GM23338 (cell line): ENCODE measurements at places on chromosomes 6 and 20. TPM values are rescaled to one million over a fixed set of nuclear protein-coding genes. Genes with fewer than 3 reads are reported as not detected.
A peak's percentile ranks its signal among the peaks of the same experiment; 100 is the strongest.

GRCh38 chr20:23782366-23782983 lies 31.7 kb upstream of the CST1 start:
- no peaks in the 10 kb centered on the region for H3K36me3 ChIP-seq
- peak; percentile 79 for DNase-seq
- H3K4me3 ChIP-seq, result no peak overlapping the region
- H3K27ac ChIP-seq, result no peak overlapping the region
- no peaks in the 10 kb centered on the region for H3K4me1 ChIP-seq

Gene FAM217A
- total RNA-seq, result not detected in 2 replicates

Gene TTK
- 78.5 and 79.6 TPM in 2 replicates for total RNA-seq

Gene NOTCH4
- total RNA-seq, result 2.8 and 3.5 TPM in 2 replicates

Gene PRDM13
- 0.10 and 0.27 TPM in 2 replicates for total RNA-seq

DNA sequence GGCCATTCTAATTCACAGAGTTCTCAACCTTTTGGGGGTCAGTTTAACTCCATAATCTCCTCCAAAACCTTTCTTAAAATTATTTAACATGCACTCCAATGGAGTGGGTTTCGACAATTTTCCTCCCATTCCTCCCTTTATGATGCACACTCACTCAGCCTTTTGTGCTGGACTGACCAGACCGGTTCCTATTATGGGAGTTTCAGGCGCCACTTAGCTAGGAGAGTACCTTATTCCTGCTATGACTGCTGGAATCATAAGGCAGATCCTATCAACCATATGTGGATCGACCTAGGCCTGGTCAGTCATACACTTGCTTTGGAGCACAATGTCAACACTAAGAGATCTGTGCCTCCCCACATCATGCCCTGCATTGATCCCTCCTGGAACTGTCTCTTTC lies 63.9 kb upstream of the MOCS1 start:
- H3K4me1 ChIP-seq, result no peaks in the 10 kb centered on the region
- DNase-seq, result no peak
- H3K27ac ChIP-seq, result no peak overlapping the region
- H3K36me3 ChIP-seq, result no peaks in the 10 kb centered on the region; the same call in 1 of the 2 replicates

GRCh38 chr6:131615275-131615674 lies 12.8 kb downstream of the MED23 start:
- no peak overlapping the region for H3K27ac ChIP-seq
- no peak overlapping the region for H3K4me3 ChIP-seq
- DNase-seq, result no peak
- H3K4me1 ChIP-seq, result no peaks in the 10 kb centered on the region

GRCh38 chr6:21559238-21559637 lies 34.3 kb upstream of the SOX4 start:
- no peak overlapping the region for H3K4me3 ChIP-seq
- H3K4me1 ChIP-seq, result no peaks in the 10 kb centered on the region
- H3K27me3 ChIP-seq, result no peaks in the 10 kb centered on the region
- no peak overlapping the region for H3K27ac ChIP-seq
- no peaks in the 10 kb centered on the region for H3K36me3 ChIP-seq
- DNase-seq, result no peak

Gene VSTM2L
- total RNA-seq, result 0.43 and 1.9 TPM in 2 replicates

DNA sequence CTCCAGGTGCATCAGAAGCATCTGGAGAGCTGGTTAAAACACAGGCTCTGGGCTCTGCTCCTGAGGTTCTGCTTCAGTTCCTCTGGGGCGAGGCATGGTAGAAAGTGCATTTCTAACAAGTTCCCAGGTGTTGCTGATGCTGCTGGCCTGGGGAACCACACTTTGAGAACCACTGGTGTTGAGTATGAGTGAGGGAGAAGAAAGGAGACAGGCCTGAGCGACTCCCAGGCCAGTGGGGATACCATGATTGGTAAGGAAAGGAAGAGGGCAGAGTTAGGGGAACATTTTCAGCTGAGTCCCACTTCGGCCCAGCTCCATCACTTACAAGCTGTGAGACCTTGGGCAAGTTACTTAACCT lies 36.8 kb downstream of the KIAA1755 start:
- H3K27me3 ChIP-seq, result no peaks in the 10 kb centered on the region
- no peak overlapping the region for H3K27ac ChIP-seq
- H3K36me3 ChIP-seq, result no peaks in the 10 kb centered on the region
- H3K4me1 ChIP-seq, result no peaks in the 10 kb centered on the region
- H3K4me3 ChIP-seq, result no peak overlapping the region

- DNase-seq, result peak; percentile 91
- H3K27me3 ChIP-seq, result no peaks in the 10 kb centered on the region
- no peak overlapping the region for H3K27ac ChIP-seq
Observed at GRCh38 chr20:53157443-53158408, 185.6 kb downstream of the TSHZ2 start.

Gene BPIFA1
- not detected in 2 replicates for total RNA-seq

Gene TSPO2
- total RNA-seq, result not detected in 2 replicates

Gene CLDN20
- not detected in 2 replicates for total RNA-seq

Gene RALY
- 161 and 167 TPM in 2 replicates for total RNA-seq

DNA sequence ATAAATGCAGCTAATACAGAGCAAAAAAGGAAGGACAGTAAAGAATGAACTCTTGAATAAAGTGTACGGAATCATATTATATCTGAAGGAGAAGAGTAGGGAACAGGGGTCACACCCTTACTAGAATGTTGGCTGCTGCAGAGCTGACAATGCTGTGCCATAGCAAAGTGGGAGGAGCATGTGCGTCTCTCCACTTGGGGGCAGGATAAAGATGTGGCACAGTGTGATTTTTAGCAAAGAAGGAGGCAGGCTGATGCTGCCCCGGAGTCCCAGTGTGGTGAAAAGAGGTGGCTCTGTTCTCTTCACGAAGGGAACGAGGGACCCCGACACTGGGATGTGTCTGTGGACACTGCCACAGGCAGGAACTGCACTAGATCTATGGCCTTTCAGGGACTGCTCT lies 67.5 kb downstream of the INSM1 start:
- DNase-seq, result peak; percentile 48
- no peak overlapping the region for H3K4me3 ChIP-seq
- H3K36me3 ChIP-seq, result no peaks in the 10 kb centered on the region
- no peaks in the 10 kb centered on the region for H3K27me3 ChIP-seq

Gene HRH3
- 2.9 and 5.2 TPM in 2 replicates for total RNA-seq

GRCh38 chr6:105872249-105872648 lies 213.9 kb upstream of the PRDM1 start:
- no peak overlapping the region for H3K4me3 ChIP-seq
- H3K4me1 ChIP-seq, result peaks cover 15% of the 10 kb centered on the region; the same call in 1 of the 2 replicates
- no peak for DNase-seq
- H3K27ac ChIP-seq, result no peak overlapping the region
- H3K27me3 ChIP-seq, result no peaks in the 10 kb centered on the region
- no peaks in the 10 kb centered on the region for H3K36me3 ChIP-seq

- H3K36me3 ChIP-seq, result no peaks in the 10 kb centered on the region
- no peak overlapping the region for H3K4me3 ChIP-seq
- H3K4me1 ChIP-seq, result peaks cover 11% of the 10 kb centered on the region
- no peak overlapping the region for H3K27ac ChIP-seq
- H3K27me3 ChIP-seq, result no peaks in the 10 kb centered on the region
Observed at GRCh38 chr6:107735906-107736635, 88.0 kb downstream of the SCML4 start.

GRCh38 chr6:121780325-121781321 lies 345.2 kb downstream of the GJA1 start:
- no peaks in the 10 kb centered on the region for H3K27me3 ChIP-seq
- no peak overlapping the region for H3K27ac ChIP-seq
- no peak for DNase-seq
- no peaks in the 10 kb centered on the region for H3K36me3 ChIP-seq

DNA sequence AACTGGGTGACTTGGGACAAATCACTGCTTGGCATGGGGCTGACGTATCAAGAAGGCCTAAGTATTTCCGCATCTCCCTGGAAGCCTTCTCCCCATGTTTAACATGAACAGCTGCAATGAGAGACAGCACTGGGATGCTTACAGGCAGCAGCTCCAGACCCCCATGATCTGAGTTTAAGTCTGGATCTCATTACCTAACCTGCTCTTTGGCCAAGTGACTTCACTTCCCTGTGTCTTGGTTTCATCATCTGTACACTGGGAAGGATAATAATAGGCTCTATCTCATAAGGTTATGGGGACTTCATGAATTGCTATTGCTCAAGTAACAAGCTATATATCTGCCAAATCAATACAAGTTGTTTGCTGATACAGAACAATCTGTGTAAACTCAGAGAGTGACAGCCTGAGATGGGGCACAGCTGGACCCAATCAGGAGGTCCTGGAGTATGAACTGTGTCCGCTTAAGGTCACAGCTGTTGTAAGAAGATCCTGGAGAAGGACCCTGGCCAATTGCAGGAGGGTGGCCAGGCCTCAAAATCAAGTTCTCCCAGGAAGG lies 56.0 kb downstream of the TGM2 start:
- DNase-seq, result no peak
- H3K36me3 ChIP-seq, result no peaks in the 10 kb centered on the region
- no peaks in the 10 kb centered on the region for H3K4me1 ChIP-seq

- H3K36me3 ChIP-seq, result no peaks in the 10 kb centered on the region
- no peak for DNase-seq
- H3K27ac ChIP-seq, result no peak overlapping the region
- H3K4me3 ChIP-seq, result no peak overlapping the region
- peaks cover 1% of the 10 kb centered on the region; the same call in 1 of the 2 replicates for H3K4me1 ChIP-seq
Observed at GRCh38 chr6:16727996-16728395, 33.3 kb downstream of the ATXN1 start.

DNA sequence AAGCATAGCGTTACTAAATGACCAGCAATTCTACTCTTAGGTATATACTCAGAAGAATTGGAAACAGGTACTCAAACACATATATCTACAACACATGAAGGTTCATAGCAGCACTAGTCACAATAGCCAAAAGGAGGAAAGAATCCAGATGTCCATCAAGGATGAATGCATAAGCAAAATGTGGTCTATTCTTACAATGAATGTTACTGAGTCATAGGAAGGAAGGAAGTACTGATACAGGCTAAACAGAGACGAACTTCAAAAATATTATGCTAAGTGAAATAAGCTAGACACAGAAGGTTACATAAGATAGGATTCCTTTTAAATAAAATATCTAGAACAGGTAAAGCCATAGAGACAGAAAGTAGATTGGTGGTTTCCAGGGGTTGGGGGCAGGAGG lies 93.5 kb downstream of the MAP3K7 start:
- no peaks in the 10 kb centered on the region for H3K36me3 ChIP-seq
- H3K27me3 ChIP-seq, result no peaks in the 10 kb centered on the region
- H3K4me1 ChIP-seq, result peaks cover 36% of the 10 kb centered on the region
- DNase-seq, result no peak
- no peak overlapping the region for H3K4me3 ChIP-seq

Gene COL9A1
- total RNA-seq, result 14.1 and 20.3 TPM in 2 replicates

GRCh38 chr6:43120944-43121913 lies 45.1 kb downstream of the PTK7 start:
- peaks cover 10% of the 10 kb centered on the region for H3K4me1 ChIP-seq
- H3K27me3 ChIP-seq, result no peaks in the 10 kb centered on the region
- H3K4me3 ChIP-seq, result no peak overlapping the region
- H3K27ac ChIP-seq, result 0 out of 2 replicates have a peak overlapping the region, but pooled peaks have one; percentile 39

DNA sequence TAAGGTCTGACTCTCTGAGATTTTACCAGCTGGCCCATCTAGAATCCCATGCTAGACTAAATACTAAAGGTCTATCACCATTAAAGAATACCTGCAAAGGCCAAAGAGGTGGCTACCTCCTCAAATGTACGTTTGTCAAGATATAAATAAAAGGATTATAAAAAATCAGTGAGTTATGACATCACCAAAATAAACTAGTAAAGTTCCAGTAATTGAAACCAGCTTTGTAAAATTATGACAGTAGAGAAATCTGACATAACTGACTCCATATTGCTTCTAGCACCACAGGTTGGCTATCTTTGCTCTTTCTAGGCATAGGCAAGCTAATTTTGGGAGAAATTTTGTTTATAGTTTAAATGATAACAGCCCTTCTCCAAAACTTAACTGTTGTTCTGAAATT lies 536.3 kb downstream of the TFAP2A start:
- H3K4me3 ChIP-seq, result no peak overlapping the region
- H3K27ac ChIP-seq, result no peak overlapping the region
- no peaks in the 10 kb centered on the region for H3K36me3 ChIP-seq
- DNase-seq, result no peak
- no peaks in the 10 kb centered on the region for H3K27me3 ChIP-seq
- no peaks in the 10 kb centered on the region for H3K4me1 ChIP-seq

- no peaks in the 10 kb centered on the region for H3K4me1 ChIP-seq
- no peak for DNase-seq
- no peak overlapping the region for H3K27ac ChIP-seq
Observed at GRCh38 chr6:20266851-20267608, 54.8 kb upstream of the MBOAT1 start.

GRCh38 chr6:147204060-147204785 lies at the start of gene STXBP5:
STXBP5 (plus strand) TSS chr6:147204417; CDS start chr6:147204533, 116 bp downstream.
- H3K27me3 ChIP-seq, result 0 out of 2 replicates have a peak, but pooled peaks cover 6% of the 10 kb centered on the region
- H3K4me1 ChIP-seq, result peaks cover 13% of the 10 kb centered on the region
- peak within 1 kb of the TSS; percentile 58 for H3K4me3 ChIP-seq
- H3K36me3 ChIP-seq, result no peaks in the 10 kb centered on the region
- peak; percentile 66 for DNase-seq

DNA sequence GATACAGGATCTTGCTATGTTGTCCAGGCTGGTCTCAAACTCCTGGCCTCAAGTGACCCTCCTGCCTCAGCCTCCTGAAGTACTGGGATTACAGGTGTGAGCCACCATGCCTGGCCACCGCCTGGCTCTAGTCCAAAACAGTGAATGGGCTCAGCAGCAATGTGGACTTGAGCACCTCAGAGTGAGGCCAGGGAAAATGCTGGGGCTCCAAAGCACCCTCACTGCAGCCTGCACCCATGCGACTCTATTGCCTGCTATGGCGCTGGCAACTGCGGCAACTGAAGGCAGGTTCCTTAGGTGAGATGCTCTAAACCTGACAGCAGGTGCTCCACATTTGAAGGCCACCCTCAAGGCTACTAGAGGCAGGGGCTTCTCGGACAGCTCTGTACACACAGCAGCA lies 26.5 kb downstream of the MAP1LC3A start:
- no peak overlapping the region for H3K4me3 ChIP-seq
- H3K4me1 ChIP-seq, result no peaks in the 10 kb centered on the region
- H3K27me3 ChIP-seq, result no peaks in the 10 kb centered on the region
- no peaks in the 10 kb centered on the region; the same call in 1 of the 2 replicates for H3K36me3 ChIP-seq
- DNase-seq, result no peak

DNA sequence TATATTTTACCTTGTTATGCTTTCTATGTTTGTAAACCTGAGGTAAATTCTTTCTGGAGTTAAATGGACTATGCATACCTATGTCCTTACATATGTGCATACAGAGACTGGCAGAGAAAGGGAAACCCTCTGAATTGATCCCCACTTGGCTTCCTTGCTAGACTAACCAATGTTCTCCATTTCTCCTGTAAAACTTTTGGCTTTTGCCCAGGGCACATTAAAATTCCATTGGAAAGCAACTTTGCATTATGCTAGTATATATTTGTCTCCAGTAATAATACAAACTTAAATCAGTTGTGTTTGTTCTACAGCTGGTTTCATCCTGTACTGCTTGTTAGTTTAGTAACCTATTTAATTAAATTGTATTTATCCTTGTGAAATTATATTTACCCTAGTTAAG lies 646.0 kb upstream of the MARCKS start:
- H3K27ac ChIP-seq, result no peak overlapping the region
- peak; percentile 10 for DNase-seq
- no peaks in the 10 kb centered on the region for H3K36me3 ChIP-seq
- no peaks in the 10 kb centered on the region for H3K27me3 ChIP-seq

- no peaks in the 10 kb centered on the region for H3K27me3 ChIP-seq
- H3K36me3 ChIP-seq, result no peaks in the 10 kb centered on the region
- H3K4me1 ChIP-seq, result no peaks in the 10 kb centered on the region; the same call in 1 of the 2 replicates
- H3K27ac ChIP-seq, result no peak overlapping the region
- no peak overlapping the region for H3K4me3 ChIP-seq
Observed at GRCh38 chr6:44028789-44029310, 98.4 kb downstream of the MRPL14 start.

GRCh38 chr6:33683576-33684427 lies 27.7 kb downstream of the UQCC2 start:
- H3K27me3 ChIP-seq, result no peaks in the 10 kb centered on the region
- H3K36me3 ChIP-seq, result no peaks in the 10 kb centered on the region
- no peak for DNase-seq
